Stimulated activated CD4-positive, alpha-beta T cell treated with anti-CD3 and anti-CD28 coated beads, Interleukin-15, amount 100 ng/mL, for 1 hour (primary cell): ENCODE measurements at places on chromosomes 11 and 22.

DNA sequence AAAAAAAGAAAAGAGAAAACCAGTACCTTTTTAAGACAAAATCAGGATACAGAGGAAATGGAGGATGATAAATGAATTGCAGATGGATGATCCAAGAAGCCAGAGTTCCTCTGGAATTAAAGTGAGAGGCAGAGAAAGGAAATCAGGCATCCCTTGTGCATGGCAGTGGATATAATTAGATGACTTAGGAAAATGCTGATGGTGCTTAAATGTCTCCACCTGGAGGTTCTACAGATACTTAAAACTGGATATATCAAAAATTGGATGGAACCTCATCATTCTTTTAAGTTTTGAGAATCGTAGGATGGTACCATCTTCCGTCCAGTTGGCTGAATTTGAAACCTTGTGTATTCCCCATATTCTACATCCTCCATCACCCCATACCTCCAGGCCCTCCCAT, 1040.0 kb downstream of the NTM start:
- no peak for DNase-seq

- no peak for DNase-seq
Measured at GRCh38 chr11:19382131-19382611, 141.4 kb upstream of the E2F8 start.

- no peak for DNase-seq
Measured at GRCh38 chr11:15161790-15162189, 47.1 kb downstream of the INSC start.

DNA sequence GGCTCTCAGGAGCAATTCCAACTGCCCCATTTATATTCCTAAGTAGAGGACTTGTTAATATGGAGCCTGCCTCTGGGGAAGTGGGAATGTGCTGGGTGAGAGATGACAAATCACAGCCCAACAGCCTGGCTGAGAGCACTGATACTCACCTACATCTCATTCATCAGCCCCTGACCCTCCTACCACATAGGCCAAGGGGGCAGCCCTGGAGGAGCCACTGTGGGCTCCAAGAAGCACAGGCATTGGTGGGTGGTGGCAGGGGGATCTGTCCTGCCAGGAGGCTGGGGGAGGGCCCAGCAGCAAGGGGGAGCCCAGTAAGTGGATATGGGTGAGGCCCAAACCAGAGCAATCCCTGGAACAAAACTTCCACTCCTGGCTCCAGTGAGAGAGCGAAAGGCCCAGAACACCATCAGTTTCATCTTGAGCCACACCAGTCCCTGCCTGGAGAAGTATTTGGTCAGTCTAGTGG, 79.7 kb downstream of the BUD13 start:
- no peak for DNase-seq

- no peak for DNase-seq
Measured at GRCh38 chr11:123654566-123655081, at the start of gene SCN3B. SCN3B (minus strand) TSS chr11:123654624; CDS start chr11:123653801, 823 bp downstream.

DNA sequence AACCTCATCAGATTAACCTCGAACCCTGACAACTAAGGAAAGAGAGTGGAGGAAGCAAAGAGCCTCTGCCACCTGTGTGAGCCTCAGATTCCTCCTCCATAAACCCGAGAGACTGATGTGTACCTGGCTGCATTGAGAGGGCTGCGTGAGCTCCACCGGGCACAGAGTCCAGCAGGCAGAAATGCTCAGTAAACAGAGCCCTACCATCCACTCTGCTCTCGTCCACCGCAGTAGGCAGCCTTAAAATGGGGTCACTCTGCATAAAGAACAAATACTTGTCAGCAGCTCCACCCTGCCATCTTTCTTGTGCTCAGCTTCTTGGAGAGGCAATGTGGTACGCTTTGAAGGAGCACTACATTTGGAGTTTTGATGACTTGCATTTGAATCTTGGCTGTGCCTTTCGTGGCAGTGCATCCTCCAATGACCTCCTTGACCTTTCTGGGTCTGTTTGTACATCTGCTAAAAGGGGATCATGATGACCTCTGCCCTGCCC, 43.0 kb upstream of the CD5 start:
- no peak for DNase-seq

DNA sequence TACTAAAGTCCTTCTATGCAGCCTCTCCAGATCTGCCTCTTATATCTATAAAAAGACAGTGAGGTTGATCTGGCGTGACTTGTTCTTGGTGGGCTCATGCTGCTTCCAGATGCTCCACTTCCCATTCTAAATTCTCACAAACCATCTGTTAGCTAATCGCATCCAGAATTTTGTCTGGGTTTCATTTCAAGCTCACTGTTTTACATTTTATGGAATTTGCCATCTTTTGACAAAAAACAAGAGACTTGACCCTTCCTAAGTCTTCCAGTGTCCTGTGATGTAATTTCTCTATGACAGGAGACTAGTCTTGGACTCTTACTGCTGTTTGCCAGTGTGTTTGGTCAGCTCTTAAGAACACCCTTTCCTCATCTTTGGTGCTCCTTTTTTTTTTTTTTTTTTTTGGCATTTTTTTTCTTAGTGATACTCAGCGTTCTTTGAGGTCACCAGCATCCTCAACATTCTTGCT, 23.0 kb downstream of the CRKL start:
- no peak for DNase-seq

- DNase-seq: no peak
Measured at GRCh38 chr22:46241396-46242007, 8.6 kb downstream of the CDPF1 start.
